T-helper 9 cell (primary cell): ENCODE measurements at places on chromosomes 2 and 18.

DNA sequence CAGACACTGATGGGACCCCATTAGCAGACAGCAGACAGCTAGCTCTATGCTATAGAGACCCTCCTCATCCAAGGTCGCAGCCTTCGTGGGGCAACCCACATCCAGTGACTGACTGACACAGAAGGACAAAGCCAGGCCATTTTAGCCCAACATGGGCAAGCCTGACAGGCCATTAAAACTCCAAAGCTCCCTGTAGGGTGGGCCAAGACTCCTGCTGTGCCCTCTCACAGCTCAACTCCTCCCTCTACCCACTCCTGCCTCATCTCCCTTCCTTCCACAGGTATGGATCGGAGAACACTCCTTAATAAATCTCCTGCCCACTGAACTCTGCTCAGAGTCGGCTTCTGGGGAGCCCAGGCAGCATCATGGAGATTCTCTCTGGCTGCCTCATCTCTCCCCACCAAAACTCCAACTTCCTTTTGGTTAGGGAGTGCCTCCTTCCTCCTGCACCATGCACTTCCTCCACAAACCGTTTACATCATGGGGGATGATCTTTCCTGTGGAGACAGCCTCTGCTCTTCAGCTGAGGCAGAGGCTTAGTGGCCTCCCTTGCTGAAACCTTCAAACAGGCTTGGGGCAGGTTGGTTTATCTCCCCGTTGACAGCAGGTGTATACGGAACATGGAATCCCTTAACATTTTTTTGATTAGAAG is 86.5 kb downstream of the ACTR3 start:
- DNase-seq = no peak

DNA sequence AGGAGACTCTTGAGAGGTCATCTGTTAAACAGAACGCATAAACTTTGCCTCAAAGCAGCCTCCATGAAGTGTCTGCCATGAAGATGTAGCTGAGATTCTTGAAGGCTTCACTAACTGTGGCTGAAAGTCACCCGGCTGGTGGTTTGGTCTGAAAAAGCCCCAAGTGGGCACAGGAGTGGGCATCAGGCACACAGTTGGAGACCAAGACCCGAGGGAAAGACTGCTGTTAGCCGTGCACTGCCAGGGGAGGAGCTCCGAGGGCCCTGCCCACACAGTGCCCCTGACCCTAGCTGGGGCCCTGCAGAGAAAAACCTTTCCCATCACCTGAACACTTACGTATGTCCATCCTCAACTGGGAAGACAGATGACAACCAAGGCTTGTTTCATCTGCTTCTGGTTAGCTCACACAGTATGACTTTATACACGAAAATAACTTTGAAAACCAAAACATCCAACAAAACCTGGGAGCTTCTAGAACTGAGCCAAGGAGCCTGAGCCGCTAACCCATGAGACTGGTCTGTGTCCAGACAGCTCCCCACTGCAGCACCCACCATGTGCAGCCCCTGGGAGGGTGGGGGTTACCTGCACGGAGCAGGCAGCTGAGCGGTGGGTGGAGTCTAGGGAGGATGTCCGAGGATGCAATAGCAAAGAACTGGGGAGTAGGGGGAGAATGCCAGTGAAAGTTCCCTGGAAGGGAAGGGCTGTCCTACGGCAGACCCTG is 15.4 kb downstream of the HJURP start:
- no peak for DNase-seq

- DNase-seq = peak; percentile 72
These were observed 4.9 kb upstream of the STK17B start for GRCh38 chr2:196176142-196176738.

DNA sequence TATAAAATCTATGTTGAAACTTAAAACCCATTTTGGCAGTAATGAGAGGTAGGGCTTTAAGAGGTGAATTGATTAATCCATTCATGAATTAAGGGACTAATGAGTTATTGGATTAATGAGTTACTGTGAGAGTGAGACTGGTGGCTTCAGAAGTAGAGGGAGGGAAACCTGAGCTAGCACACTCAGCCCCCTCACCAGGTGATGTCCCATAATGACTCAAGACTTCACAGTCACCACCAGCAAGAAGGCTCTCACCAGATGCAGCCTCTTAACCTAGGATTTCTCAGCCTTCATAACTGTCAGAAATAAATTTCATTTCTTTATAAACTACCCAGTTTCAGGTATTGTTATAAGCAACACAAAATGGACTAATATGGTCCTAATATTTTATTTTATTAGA is 621.7 kb upstream of the ACVR2A start:
- no peak for DNase-seq

DNA sequence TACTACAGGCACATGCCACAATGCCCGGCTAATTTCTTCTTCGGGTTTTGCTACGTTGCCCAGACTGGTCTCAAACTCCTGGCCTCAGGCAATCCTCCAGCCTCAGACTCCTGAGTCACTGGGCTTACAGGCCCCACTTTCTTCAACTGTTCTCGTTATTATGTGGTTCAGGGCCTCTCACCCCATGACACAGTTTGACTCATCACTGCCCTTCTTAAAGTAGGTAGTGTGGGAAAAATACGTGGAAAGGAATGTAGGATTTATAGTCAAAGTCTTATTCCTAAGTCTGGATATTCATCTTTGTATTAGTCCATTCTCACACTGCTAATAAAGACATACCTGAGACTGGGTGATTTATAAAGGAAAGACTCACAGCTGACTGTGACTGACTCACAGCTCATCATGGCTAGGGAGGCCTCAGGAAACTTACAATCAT is 19.4 kb downstream of the CENPA start:
- no peak for DNase-seq

- DNase-seq = peak; percentile 35
These were observed 19.4 kb upstream of the DUSP2 start for GRCh38 chr2:96164459-96165184.

DNA sequence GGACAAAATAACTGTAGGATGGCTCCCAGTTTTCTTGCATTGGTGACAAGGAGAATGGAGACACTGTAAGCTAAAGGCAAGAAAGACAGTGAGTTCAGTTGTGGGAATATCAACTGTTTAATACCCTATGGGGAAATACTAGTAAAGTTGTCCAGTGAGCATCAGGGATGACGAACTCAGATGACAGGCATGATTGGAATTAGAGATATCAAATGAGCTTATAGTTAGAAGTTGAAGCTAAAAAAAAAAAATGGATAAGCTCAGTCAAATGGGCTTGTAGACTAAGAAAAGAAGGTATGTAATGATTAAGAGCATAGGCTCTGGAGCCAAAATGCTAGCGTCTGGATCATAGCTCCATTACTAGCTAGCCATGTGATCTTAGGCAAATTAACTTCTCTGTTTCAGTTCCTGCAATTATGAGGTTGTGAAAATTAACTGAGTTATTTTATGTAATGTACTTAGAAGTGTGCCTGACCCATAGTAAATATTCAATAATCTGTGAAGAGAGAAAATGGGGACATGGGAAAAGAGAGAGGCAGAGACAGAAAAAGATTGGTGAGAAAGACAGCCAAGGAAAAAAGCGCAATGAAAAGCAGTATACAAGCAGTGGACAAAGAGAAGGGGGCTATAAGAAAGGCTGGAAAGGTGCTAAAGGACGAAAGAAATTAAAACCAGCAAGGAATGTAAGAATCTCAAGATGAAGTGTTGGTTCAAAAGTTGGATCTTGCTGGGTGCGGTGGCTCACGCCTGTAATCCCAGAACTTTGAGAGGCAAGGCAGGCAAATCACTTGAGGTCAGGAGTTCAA is 95.7 kb upstream of the SLC39A10 start:
- no peak for DNase-seq

GRCh38 chr2:111117598-111118480 is 2.9 kb upstream of the BCL2L11 start:
- peak; percentile 7 for DNase-seq

GRCh38 chr2:106124106-106124756 is 69.9 kb downstream of the UXS1 start:
- no peak for DNase-seq

DNA sequence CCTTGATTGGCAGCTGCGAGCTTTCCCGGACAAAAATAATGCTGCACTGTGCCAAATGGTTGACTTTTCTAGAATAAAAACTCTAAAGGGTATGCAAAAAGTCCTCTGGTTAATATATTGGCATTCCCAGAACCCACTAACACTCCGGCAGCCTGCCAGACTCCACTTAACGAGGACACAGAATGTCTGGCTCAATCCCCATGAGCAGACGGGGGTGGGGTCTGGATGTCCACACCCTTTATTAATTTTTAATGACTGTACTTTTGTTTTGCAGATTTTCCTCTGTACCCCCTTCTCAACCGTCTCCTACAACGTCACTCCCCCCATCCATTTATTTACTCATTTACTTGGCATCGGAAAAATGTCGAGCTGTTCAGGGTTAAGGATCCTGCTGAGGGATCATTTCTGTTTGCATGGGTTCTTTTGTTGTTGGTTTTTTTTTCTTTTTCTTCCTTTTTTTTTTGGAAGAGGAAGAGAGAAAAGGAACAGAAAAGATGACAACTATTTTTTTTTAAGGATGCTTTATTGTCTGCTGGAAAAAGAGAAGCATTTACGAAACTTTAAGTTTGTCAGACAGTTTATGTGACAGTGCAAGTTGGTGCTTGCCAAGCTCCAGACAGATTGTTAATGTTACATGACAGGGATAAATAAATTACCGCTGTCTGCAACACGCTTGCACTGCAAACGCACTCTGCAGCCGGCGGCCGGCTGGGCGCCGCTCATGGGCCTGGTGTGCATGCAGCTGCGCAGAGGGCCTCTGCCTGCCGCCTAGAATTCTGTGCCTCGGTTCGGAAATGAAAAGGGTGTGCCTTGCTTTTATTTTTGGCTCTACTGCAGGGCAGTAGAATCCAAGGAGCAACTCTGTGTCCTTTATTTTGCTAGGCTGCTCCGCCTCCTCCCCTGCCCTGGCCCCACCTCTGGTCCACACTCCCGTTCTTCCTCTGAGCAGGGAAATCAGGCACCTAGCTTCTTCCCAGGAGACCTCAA is 3.6 kb downstream of the LDLRAD4 start:
- no peak for DNase-seq

- DNase-seq = no peak
These were observed 16.2 kb downstream of the CCDC88A start for GRCh38 chr2:55403256-55403998.

- no peak for DNase-seq
These were observed 130.6 kb upstream of the CBLN2 start for GRCh38 chr18:72674710-72675109.

GRCh38 chr2:176178038-176178756 is 10.3 kb upstream of the HOXD1 start:
- no peak for DNase-seq

DNA sequence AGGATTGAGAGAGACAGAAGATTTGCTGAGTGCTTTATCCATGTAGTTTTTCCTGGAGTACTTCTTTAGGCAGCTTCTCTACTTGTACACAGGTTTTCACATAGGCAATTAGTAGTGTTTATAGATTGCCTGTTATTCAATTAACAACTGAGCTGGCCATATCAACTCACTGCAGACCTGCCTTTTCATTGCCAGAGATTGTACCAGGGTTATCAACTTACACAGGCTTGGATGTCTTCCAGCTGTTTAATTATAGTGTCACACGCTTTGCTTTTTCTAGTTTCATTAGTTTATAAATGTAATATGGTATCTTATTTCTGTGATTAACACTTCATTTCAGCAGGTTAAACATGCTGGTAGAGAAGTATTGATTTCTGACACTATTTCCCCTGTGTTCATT is 125.9 kb downstream of the GPD2 start:
- DNase-seq = no peak

- DNase-seq = no peak
These were observed 105.7 kb upstream of the RPRM start for GRCh38 chr2:153584244-153584643.

DNA sequence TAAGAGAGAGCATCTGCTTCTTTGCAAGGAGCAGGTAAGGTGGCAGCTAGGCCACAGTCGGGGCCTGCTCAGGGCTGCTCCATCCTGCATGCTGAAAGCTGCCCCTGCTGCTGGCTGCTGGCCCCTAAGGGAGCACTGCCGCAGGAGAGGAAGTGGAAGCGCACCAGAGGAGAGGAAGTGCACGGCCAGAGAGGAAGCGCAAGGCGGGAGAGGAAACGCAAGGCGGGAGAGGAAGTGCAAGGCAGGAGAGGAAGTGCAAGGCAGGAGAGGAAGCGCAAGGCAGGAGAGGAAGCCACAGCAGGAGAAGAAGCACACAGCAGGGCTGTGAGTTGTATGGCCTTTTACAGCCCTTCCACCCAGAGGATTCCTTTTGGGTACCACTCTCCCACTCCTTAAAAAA is 539.0 kb upstream of the TNP1 start:
- no peak for DNase-seq

DNA sequence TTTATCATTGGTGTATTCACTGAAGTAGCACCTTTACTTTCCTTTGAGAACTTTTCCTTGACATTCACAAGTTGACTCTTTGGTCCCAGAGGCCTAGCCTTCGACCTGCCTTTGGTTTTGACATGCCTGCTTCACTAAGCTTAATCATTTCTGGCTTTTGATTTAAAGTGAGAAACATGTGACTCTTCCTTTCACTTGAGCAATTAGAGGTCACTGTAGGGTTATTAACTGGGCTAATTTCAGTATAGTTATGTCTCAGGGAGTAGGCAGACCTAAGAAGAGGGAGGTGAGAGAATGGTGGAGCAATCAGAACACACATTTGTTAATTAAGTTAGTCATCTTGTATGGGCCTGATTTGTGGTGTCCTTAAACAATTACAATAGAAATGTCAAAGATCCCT is 1040.7 kb upstream of the SLC39A10 start:
- no peak for DNase-seq

DNA sequence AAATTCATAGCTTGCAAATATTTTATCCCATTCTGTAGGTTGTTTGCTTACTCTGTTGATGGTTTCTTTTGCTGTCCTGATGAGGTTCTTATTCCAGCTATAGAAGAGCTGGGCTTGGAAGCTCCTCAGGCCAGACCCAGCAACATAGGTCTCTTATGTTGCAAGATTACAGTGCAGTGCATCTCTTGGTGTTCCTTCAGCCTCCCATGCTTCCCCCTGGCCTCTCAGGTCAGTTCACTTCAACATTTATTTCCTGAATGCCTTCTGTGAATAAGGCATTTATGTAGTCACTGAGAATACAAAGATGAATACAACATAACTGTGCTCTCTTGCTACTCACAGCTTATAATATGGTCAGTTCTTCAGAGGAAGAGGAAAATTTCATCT is 179.0 kb upstream of the SLC39A10 start:
- no peak for DNase-seq

- DNase-seq = no peak
These were observed 60.1 kb downstream of the ABCG8 start for GRCh38 chr2:43898838-43899346.

- DNase-seq = no peak
These were observed 43.6 kb downstream of the POLR1A start for GRCh38 chr2:86062043-86062442.

DNA sequence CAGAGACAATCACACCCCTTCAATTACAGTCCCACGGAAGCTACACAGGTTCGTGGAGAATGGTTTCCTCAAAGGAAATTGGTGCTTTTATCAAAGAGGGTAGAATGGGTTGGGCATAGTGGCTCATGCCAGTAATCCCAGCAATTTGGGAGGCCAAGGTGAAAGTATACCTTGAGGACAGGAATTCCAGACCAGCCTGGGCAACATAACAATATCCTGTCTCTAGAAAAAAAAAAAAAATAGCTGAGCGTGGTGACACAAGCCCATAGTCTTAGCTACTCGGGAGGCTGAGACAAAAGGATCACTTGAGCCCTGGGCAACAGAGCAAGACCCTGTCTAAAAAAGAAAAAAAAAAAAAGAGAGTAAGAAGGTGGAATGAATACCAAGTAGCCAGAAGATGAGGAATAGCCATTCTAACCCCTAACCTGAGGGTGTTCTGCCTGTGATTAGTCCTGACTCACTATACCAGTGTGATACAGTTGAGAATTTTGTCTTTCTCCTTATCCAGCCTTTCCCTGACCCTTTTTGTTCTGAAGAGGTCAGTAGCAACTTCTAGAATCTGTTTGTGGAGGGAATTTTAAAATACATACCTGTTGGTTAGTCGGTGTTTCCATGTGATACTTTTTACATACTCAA is 283.2 kb downstream of the MREG start:
- no peak for DNase-seq
